ENCODE measurements at places on chromosomes 12 and 14.
A peak's percentile ranks its signal among the peaks of the same experiment; 100 is the strongest.

DNA sequence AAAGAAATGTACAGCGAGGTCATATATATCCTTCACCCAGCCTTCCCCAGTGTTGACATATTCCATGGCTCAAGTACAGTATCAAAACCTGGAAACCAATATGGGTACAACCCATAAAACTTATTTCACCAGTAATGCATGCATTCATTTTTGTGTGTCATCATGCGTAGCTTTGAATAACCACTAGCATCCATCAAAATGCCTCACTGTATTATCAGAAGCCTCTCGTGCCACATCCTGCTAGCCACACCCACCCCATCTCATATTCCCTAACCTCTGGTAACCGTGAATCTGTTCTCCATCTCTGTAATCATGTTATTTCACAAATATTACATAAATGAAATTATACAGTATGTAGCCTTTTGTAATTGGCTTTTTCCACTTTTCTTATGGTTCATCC is 314.3 kb downstream of the RAD51B start:
- H3K4me1 ChIP-seq: peaks cover 6% of the 10 kb centered on the region
- no peaks in the 10 kb centered on the region for H3K27me3 ChIP-seq
- H3K27ac ChIP-seq: no peak overlapping the region
- no peaks in the 10 kb centered on the region for H3K36me3 ChIP-seq
- no peak for DNase-seq

- H3K36me3 ChIP-seq: no peaks in the 10 kb centered on the region
- no peaks in the 10 kb centered on the region for H3K27me3 ChIP-seq
- H3K27ac ChIP-seq: no peak overlapping the region
- no peaks in the 10 kb centered on the region for H3K4me1 ChIP-seq
- no peak for DNase-seq
Observed at GRCh38 chr14:54686871-54687749, 120.2 kb downstream of the SAMD4A start.

DNA sequence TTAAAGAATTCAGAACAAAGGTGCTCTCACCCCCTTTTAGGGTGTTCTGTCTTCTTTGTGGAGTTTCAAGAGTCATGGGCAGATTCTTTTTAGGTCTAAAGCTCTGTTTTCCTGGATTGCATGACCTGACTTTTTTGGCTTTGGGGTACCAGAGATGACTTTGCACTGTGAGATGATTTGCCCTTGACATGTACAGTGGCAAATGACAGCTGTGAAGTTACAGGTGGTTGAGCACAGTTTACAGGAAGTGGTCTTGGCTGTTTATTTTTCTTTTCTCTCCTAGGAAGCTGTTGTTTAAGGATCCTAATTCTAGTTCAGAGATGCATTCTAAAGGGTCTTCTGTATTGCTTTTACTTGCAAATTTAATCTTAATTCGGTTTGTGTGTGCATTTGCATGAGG is 83.8 kb upstream of the METAP2 start:
- DNase-seq: no peak
- H3K36me3 ChIP-seq: no peaks in the 10 kb centered on the region
- H3K27ac ChIP-seq: no peak overlapping the region
- H3K27me3 ChIP-seq: no peaks in the 10 kb centered on the region
- no peaks in the 10 kb centered on the region for H3K4me1 ChIP-seq

DNA sequence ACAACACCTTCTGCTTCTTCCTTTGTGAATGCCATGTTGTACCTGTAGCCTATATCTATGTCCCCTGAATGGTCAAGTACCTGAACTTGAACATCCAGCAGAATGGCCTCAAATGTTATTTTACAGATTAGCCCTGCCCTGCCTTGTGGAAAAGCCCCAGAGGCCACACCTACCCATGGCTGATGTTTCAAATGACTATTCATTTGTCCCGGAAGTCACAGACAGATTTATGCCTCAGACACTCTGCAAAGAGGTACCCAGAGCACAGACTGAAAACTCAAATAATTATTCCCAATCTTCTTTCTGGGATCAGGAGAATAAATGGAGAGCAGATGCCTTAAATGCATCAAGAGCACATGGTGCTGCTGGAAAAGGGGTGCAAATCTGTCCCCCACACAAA is 13.0 kb upstream of the DPF3 start:
- H3K27me3 ChIP-seq: no peaks in the 10 kb centered on the region
- H3K4me1 ChIP-seq: peaks cover 8% of the 10 kb centered on the region
- H3K36me3 ChIP-seq: no peaks in the 10 kb centered on the region
- H3K4me3 ChIP-seq: no peak overlapping the region

GRCh38 chr14:76002383-76002782 is 16.8 kb downstream of the IFT43 start:
- H3K27me3 ChIP-seq: no peaks in the 10 kb centered on the region
- no peak overlapping the region for H3K27ac ChIP-seq
- H3K4me1 ChIP-seq: no peaks in the 10 kb centered on the region

DNA sequence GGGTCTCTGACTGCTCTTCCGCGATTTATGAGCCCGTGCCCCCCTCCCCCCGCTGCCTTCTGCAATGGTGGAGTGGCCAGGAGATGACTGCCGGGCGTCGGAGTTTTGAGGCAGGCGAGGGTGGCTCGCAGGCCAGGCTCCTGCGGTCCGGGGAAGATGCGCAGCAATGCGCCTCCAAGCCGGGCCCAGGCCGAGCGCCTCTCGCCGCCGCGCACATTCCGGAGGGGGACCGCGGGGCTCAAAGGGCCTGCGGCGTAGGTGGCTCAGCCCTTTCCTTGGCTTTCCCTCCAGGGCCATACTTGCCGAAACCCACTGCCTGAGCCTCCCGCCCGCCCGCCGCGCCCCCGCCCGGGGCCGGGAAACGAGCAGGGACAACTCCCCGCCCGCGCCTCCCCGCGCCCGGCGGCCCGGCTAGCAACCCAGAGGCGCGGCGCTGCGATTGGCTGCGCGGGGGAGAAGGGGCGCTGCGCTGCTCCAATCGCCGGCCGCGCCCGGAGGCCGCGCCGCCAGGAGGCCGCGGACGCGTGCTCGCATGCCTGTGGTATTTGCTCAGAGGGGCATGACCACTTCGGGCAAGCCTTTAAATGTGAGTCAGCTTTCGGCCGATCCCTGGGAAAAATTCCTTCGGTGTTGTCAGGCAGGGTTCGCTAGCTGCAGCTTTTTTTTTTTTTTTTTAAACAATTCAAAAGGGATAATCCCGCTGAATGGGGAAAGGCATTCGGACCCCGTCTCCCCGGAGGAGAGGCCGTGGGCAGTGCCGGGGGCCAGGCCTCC is 157.9 kb upstream of the PARP11 start:
- H3K27me3 ChIP-seq: no peaks in the 10 kb centered on the region
- H3K27ac ChIP-seq: peak overlapping the region; percentile 84
- DNase-seq: peak; percentile 98
- H3K36me3 ChIP-seq: no peaks in the 10 kb centered on the region
- H3K4me3 ChIP-seq: peak overlapping the region; percentile 46
- peaks cover 52% of the 10 kb centered on the region for H3K4me1 ChIP-seq

DNA sequence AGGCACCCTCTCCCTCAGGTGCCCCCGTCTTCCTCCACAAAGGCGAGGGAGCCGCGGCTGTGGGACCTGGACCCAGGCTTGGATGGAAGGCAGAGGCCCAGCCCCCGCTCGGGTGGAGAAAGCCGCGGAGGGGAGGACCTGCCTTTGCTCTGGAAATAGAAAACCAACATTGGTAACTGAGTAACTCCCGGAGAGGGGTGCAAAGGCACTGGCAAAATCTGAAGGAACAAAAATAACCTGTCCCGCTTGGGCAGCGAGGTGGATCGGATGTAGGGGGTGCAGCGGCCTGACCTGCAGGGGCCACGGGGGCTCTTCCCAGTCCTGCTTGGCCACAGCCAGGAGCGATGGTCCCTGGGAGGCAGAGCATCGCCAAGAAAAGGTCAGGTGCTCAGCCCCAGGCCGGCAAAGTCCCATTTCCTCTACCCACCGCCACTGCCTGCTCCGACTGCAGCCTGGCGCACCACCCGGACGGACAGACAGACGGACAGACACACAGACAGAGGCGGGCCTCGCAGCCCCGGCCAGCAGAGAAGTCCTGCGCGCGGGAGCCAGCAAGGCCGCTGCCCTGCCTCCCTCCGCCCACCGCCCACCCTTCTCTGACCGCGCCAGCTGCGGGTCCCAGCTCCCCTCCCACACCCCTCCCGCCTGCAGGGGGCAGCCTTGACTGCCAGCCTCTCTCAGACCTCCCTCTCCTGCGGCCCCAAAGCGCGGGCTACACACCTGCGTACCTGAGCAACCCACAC is 21.4 kb upstream of the TMEM106C start:
- no peaks in the 10 kb centered on the region for H3K27me3 ChIP-seq
- H3K4me3 ChIP-seq: no peak overlapping the region
- peaks cover 25% of the 10 kb centered on the region for H3K4me1 ChIP-seq
- H3K36me3 ChIP-seq: no peaks in the 10 kb centered on the region
- DNase-seq: no peak

GRCh38 chr14:20499108-20499507 is 6.2 kb upstream of the RNASE10 start:
- H3K36me3 ChIP-seq: no peaks in the 10 kb centered on the region
- no peaks in the 10 kb centered on the region for H3K4me1 ChIP-seq
- no peaks in the 10 kb centered on the region for H3K27me3 ChIP-seq
- no peak for DNase-seq
- H3K4me3 ChIP-seq: no peak overlapping the region
- H3K27ac ChIP-seq: no peak overlapping the region

GRCh38 chr14:74596741-74597450 is 15.1 kb downstream of the LTBP2 start:
- no peak for DNase-seq
- peaks cover 43% of the 10 kb centered on the region for H3K4me1 ChIP-seq
- no peaks in the 10 kb centered on the region for H3K36me3 ChIP-seq
- H3K4me3 ChIP-seq: no peak overlapping the region
- no peaks in the 10 kb centered on the region for H3K27me3 ChIP-seq

GRCh38 chr12:49702676-49703215 is 4.5 kb downstream of the FMNL3 start:
- no peak for DNase-seq
- no peak overlapping the region for H3K27ac ChIP-seq
- H3K4me1 ChIP-seq: peaks cover 5% of the 10 kb centered on the region
- no peak overlapping the region for H3K4me3 ChIP-seq

- H3K36me3 ChIP-seq: no peaks in the 10 kb centered on the region
- H3K4me1 ChIP-seq: peaks cover 14% of the 10 kb centered on the region
- no peak overlapping the region for H3K4me3 ChIP-seq
- no peak overlapping the region for H3K27ac ChIP-seq
Observed at GRCh38 chr12:179131-179884, 34.6 kb downstream of the SLC6A12 start.

- H3K4me3 ChIP-seq: no peak overlapping the region
- H3K36me3 ChIP-seq: no peaks in the 10 kb centered on the region
- no peaks in the 10 kb centered on the region for H3K27me3 ChIP-seq
- H3K27ac ChIP-seq: no peak overlapping the region
- H3K4me1 ChIP-seq: no peaks in the 10 kb centered on the region
Observed at GRCh38 chr12:42609605-42610004, 20.1 kb upstream of the PRICKLE1 start.

DNA sequence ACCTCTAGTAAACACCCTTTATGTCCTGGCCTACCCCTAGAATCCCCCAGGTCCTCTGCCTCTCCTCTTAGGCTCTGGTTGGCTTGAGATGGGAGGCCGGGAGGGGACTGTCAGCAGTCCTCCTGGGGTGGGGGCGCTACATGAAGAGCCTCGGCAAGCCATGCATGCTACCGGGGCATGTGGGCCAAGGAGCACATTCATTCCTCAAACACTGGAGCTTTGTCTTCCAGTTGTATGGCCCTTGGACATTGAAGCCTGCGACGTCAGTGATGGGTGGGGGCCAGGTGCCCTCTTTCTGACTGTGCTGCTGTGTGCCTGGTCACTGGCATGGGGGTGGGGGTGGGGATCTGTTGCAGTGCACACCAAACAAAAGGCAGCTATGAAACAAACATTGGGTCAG is 15.8 kb upstream of the CELA1 start:
- H3K27me3 ChIP-seq: no peaks in the 10 kb centered on the region
- H3K4me3 ChIP-seq: no peak overlapping the region
- peaks cover 44% of the 10 kb centered on the region for H3K36me3 ChIP-seq
- DNase-seq: peak; percentile 73
- no peak overlapping the region for H3K27ac ChIP-seq

DNA sequence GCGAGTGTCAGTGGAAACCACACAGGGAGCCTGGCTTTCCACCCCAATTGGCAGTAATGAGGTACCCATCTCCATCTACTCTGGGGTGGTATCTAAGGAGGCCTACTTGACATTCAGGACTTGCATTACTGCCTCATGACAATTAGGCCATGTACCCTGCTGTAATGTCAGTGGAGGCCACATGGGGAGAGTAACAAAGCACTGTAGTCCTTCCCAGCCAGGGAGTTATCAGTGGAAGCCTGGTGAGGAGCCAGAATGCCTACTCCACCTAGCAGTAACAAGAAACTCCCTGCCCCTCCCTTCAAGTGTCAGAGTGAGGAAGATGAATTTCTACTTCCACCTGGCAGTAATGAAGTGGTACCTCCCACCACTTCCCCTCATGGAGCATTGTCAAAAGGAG is 12.5 kb downstream of the TIMM9 start:
- H3K36me3 ChIP-seq: peaks cover 39% of the 10 kb centered on the region
- no peaks in the 10 kb centered on the region for H3K27me3 ChIP-seq
- H3K27ac ChIP-seq: no peak overlapping the region
- no peaks in the 10 kb centered on the region for H3K4me1 ChIP-seq
- no peak for DNase-seq
- H3K4me3 ChIP-seq: no peak overlapping the region

GRCh38 chr12:40439771-40440492 is 215.1 kb downstream of the LRRK2 start:
- H3K36me3 ChIP-seq: no peaks in the 10 kb centered on the region

GRCh38 chr12:5499566-5500330 is 67.8 kb downstream of the NTF3 start:
- H3K36me3 ChIP-seq: no peaks in the 10 kb centered on the region
- peak; percentile 98 for DNase-seq
- peak overlapping the region; percentile 45 for H3K27ac ChIP-seq
- no peaks in the 10 kb centered on the region for H3K27me3 ChIP-seq

DNA sequence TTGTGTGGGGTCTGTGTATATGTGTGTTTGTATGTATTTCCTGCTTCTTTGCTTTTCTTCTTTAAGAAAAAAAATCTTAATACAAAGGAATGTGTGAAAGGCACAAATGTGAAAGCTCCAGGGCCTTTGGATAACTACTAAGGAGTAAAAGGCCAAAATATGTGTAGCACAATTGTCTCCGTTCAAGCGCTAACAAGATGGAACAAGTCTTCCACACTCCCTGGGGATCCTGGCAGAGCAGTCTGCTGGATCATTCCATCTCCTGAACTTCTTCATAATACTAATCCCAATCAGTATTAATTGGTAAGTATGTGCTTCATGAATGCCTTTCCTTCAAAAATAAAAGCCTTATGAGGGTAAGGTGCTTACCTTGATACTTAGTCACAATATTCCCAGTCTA is 462.5 kb upstream of the TBX3 start:
- H3K27me3 ChIP-seq: no peaks in the 10 kb centered on the region
- H3K4me1 ChIP-seq: no peaks in the 10 kb centered on the region
- H3K27ac ChIP-seq: no peak overlapping the region
- H3K36me3 ChIP-seq: no peaks in the 10 kb centered on the region
- DNase-seq: no peak
- no peak overlapping the region for H3K4me3 ChIP-seq

GRCh38 chr14:64000749-64001148 is 147.9 kb downstream of the SYNE2 start:
- H3K27me3 ChIP-seq: no peaks in the 10 kb centered on the region
- no peak overlapping the region for H3K4me3 ChIP-seq
- peak overlapping the region; percentile 48 for H3K27ac ChIP-seq
- peaks cover 47% of the 10 kb centered on the region for H3K36me3 ChIP-seq
- DNase-seq: peak; percentile 17
- H3K4me1 ChIP-seq: no peaks in the 10 kb centered on the region
